Heart left ventricle (tissue), 16 donors: ENCODE measurements at places on chromosomes 6 and 20. TPM values are rescaled to one million over a fixed set of nuclear protein-coding genes. Genes with fewer than 3 reads are reported as not detected.
A peak's percentile ranks its signal among the peaks of the same experiment; 100 is the strongest.

GRCh38 chr20:61662226-61662967 lies 403.3 kb downstream of the TAF4 start:
- DNase-seq = no peak

DNA sequence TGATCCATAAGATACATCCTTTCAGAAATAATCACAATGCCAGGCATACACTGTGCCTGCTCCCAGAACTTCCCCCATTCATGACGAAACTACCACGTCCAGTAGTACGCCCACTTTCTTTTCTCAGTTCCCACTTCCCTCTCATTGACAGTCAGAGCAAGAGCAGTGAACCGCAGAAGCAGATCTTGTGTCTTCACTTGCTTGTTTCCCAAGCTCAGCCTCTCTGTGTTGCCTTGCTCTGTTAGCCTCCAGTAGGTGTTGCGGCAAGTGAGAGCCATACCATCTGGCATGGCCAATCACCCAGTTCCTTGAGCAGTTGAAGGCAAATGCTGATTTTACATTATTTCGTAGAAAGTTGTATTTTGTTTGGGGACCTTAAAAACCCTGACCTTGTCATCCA lies 11.7 kb downstream of the UST start:
- DNase-seq = no peak

DNA sequence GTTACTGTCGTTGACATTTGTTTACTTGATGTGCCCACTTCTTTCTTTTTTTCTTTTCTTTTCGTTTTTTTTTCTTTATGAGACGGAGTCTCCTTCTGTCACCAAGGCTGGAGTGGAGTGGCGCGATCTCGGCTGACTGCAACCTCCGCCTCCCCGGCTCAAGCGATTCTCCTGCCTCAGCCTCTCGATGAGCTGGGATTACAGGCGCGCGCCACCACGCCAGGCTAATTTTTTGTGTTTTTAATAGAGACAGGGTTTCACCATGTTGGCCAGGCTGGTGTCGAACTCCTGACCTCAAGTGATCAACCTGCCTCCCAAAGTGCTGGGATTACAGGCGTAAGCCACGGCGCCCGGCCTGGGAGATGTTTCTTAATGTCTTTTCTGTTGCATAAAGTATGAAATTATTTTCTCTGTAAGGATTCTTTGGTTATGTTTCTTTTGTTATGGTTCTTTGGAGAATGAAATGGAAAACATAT lies 33.3 kb upstream of the PRSS16 start:
- no peak for DNase-seq

DNA sequence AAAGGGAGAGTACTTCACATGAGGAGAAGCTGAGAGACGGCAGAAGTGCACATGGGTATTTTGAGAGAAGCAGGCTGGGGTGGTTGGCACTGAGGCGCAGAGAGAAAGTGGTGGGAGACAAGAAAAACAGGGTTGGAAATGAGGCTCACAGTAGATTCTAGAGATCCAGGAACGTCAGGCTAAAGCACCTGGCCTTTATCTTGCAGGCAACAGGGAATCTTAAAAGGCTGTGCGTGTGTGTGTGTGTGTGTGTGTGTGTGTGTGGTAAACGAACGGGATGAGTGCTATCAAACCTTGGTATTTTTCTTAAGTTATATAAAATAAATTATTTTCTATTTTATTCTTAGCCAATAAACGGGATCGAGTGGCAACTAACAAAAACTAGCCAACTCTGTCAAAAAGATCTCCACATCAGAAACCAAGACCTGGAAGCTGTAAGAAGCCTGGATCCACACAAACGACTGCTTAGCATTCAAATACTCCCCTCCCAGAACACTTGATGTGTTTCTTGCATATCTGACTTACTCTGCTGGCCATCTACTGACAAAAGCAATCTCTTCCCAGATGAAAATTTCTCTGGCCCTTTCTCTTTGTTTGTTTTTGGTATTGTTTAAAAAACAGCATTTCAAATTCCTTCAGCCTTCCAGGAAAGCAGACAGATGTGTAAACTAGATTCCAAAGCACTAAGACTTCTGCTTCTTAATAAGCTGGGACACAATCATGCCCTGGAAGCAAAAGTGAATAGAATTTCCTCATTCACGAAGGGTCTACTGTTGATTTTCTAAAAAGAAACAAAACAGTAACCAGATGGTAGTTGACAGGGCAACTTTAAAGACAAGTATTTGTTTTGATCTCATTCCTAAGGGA lies 44.8 kb upstream of the FABP7 start:
- DNase-seq = no peak

DNA sequence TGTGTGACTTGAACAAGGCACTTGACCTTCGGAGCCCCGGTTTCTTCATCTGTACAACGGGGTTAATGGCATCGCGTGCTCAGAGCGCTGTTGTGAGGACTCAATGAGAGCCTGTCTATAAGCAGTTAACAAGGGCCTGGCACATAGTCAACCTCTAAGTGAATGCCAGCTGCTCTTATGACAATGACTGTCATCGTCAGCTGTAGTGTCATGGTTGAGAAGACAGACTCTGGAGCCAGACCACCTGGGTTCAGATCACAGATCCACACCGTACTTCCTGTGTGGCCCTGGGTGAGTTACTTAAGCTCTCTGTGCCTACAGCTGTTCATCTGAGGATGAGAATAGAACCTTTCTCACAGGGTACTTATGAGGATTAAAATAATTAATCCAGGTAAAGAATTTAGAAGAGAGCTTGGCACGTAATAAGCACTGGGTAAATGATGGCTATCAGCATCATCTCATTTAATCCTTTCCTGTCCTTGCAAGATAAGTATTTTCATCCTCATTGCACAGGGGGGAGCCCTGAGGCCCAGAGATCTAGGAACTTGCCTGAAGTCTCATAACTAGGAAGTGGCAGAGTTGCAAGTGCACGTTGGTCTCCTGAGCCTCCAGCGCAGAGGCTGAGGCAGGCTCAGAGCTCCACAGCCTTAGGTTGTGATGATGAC lies 105.3 kb downstream of the EYA2 start:
- DNase-seq = no peak

DNA sequence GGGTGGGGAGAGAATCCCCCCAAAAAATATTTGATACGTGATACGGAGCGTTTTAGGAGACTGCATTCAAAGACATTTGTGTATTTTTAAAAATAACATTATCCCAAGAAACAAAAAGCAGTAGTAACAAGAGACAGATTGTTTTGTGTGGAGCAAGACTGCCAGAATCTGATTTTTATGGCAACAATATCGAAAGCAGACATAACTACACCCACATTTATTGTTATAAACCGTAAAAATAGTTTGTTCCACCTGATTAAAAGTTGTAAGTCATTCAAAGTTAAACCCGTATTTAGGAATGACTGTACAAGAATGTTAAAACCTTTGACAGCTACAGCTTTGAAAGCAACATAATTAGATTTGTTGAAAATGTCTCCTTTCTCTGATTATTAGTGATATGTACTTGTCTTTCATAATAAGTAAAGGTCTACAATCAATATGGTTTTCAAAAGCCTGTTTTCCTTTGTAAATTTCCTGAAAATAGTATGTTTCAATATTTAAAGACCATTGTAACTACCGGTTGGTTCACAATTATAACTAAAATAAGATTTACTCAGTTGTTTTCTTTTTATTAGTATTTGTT lies 2.7 kb downstream of the EYA4 start:
- no peak for DNase-seq

GRCh38 chr20:48800177-48800576 lies 27.6 kb downstream of the PREX1 start:
- no peak for DNase-seq

- no peak for DNase-seq
Measured at GRCh38 chr20:41594514-41595322, 23.5 kb downstream of the CHD6 start.

The CGAS gene
- total RNA-seq = 1.1 TPM

GRCh38 chr6:162705736-162706135 lies 21.8 kb downstream of the PRKN start:
- no peak for DNase-seq

The RRAGD gene
- 91.4 TPM for total RNA-seq

DNA sequence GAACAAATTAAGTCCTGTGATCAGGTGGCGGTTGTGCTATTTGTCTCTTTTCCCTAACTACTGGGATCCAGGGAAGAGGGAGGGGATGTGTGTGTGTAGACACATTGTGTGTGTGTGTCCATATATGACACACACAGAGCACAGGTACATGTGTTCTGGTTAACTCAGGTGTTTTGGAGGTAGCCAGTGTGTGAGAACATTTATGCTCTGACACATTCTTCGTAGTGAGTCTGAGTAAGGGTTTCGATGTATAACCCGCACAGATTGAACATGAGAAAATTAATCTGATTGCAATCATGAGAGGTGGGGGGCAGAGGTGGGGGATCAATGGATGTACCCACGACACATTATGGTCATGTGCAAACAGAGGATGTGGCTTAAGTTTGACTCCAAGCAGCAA lies 12.6 kb downstream of the ZC3H12D start:
- no peak for DNase-seq

- DNase-seq = no peak
Measured at GRCh38 chr6:11921751-11922150, 90.4 kb upstream of the HIVEP1 start.

DNA sequence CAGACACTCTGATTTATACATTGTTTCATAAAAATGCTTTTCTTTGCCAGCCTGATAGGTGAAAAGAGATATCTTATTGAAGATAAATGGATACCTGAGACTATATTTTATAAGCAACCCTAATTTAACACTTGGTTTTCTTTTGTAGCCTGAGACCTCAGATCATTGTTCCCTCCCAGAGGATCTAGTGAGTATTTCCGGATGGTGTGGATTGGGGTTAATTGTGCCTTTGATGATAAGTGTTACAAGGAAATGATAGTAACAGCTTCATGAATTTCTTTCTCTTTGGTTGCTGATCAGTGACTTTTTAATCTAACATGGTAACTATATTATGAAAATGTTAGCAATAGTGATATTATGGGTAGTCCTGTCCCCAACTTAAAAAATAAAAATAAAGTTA lies 30.4 kb downstream of the KDM1B start:
- DNase-seq = no peak

The SLC22A16 gene
- total RNA-seq = not detected

The EFCAB8 gene
- 0.08 TPM for total RNA-seq

- no peak for DNase-seq
Measured at GRCh38 chr6:75085931-75086635, 119.8 kb downstream of the COL12A1 start.

GRCh38 chr6:84457276-84457675 lies 229.8 kb upstream of the CEP162 start:
- DNase-seq = no peak

DNA sequence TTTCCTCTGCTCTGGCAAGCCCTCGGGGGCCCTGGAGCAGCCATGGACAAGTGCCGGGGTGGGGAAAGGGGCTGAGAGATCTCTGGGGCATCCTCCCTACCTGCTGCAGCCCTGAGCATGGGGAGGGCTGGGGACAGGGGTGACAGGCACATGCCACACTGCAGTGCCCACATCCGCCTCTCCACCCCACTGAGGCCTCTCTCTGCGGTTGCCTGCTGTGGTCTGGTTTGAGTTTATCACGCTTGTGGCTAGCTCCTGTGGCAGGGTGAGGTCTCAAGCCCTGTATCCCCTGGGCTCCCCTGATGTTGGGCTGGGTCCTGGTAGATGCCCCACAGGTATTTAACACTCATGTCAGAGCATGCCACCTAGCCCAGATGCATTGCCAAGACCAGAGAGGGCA lies 52.9 kb upstream of the MLN start:
- DNase-seq = no peak

- DNase-seq = peak; percentile 92
Measured at GRCh38 chr6:39934131-39934757, at the start of gene MOCS1. TSS of gene MOCS1 (minus strand) at chr6:39934462. CDS start at chr6:39934417, 45 bp downstream.

The LPA gene
- not detected for total RNA-seq

The HLA-DMB gene
- total RNA-seq = 3.5 TPM

DNA sequence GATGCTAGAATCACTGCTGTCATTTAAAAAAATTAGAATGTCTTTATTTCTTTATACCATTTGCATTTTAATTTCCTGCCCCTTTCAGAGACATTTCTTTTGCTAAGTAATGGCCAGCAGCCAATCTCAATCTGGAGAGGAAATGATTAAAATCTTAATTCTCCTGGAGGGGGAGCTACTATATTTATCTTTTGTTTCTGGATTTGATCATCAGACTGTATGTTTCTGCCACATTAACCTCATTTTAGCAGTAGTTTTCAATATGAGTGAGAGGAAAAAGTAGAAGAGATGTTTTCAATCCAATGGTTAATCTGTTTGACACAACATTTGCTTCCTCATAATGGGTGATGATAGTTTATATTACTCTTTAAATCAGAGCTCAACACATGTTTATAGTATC lies 138.0 kb downstream of the FUT9 start:
- DNase-seq = no peak

DNA sequence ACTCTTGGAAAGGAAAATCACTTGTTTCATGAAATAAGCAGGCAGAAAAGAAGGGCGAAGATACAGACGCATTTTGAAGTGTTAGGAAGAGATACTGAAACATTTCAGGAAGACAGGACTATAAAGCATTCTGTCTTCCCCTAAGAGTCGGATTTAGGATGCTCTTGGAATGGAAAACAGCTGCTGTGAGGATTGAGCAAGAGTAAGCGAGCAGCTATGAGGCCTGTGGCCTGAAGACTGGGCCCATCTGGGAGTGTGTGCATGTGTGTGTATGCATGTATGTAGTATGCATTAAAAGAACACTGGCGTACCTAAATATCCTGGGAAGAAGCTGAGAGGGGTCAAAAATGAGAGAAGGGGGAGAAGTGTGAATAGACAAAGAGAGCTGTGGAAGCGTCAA lies 83.6 kb downstream of the SIM1 start:
- DNase-seq = no peak

The GJA10 gene
- not detected for total RNA-seq

The BMP2 gene
- 2.2 TPM for total RNA-seq

- peak; percentile 82 for DNase-seq
Measured at GRCh38 chr20:34709831-34710567, 5.9 kb downstream of the TP53INP2 start.

GRCh38 chr6:129692467-129692866 lies 17.5 kb downstream of the ARHGAP18 start:
- DNase-seq = no peak

DNA sequence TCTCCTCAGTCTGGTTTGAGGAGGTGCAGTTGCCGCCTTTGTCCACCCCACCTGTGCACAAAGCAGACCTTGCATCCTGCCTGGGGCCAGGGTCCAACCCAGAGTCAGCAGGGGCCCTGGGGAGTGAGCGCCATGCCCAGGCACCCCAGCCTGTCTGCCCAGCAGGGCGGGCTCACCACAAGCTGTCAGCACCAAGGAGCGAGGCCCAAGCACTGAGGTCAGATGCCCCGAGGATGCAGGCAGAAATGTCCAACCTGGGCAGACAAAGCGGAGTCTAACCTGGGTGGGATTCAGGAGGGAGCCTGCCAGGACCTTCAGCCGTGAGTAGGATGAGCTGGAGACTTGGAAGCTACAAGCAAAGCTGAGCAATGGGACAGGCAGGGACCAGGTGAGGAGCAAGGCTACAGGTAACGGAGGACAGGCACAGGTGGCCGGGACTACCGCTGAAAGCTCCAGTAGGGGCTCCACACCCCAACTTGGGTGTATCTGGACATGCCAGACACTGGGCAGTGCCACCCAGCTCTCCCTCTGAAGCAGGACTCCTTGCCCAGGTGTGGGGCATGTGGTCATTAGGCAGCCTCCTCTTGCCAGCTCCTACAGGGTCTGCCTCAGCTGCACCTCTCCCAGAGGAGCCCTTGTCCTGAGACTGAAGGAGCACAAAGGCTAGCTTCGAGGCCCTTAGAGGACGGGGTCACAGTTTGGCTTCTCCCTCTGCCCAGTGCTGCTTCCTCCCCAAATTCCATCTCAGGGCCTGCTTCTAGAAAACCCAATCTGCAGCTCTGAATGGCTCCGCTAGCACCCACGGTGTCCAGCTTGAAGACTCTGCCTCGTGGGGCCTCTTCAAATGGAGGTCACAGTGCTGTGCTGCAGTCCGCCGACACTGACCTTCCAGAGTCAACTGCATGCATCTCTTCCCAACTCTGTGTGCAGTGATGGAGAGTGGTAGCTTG lies 210.6 kb upstream of the CDYL start:
- DNase-seq = no peak

The EYS gene
- total RNA-seq = 0.07 TPM
